Astrocyte of the hippocampus (primary cell): ENCODE measurements at places on chromosomes 11 and 22.

DNA sequence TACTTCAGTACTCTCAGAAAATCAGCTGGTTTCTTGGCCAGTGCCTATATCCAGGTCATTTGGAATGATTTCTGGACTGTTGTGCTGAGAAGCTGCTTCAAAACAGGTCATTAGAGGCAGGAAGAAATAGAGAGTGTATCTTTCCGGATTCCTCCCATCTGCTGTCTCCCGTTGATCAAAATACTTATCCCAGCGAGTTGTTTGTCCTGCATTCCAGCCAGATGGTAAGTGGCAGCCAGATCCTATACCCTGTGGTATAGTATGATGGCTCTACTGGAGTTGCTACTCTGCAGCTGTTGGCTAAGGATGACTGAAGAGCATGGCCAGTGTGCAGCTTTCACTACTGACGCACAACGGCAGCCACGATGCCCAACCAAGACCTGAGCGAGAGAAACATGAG is 560.9 kb upstream of the ANO5 start:
- DNase-seq, result no peak

- DNase-seq, result no peak
Observed at GRCh38 chr22:44246615-44247326, 66.0 kb downstream of the SHISAL1 start.

DNA sequence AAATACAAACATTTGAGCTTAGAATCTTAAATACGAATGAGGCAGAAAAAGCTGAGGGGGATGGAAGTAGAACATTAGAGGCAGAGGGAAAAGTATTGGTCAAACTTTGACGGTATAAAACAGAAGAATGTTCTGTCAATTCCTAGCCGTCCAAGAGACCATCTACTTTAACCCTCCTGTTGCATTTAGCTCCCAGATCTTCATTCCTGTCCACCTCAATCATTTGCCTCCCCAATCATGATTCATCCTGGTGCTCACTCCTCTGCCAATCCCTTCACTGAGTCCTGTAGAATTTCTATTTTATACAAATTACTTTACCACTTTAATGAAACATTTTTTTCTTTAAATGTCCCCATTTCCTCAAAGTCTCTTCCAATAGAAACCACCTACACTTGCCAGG is 28.2 kb downstream of the C2CD3 start:
- peak; percentile 61 for DNase-seq

DNA sequence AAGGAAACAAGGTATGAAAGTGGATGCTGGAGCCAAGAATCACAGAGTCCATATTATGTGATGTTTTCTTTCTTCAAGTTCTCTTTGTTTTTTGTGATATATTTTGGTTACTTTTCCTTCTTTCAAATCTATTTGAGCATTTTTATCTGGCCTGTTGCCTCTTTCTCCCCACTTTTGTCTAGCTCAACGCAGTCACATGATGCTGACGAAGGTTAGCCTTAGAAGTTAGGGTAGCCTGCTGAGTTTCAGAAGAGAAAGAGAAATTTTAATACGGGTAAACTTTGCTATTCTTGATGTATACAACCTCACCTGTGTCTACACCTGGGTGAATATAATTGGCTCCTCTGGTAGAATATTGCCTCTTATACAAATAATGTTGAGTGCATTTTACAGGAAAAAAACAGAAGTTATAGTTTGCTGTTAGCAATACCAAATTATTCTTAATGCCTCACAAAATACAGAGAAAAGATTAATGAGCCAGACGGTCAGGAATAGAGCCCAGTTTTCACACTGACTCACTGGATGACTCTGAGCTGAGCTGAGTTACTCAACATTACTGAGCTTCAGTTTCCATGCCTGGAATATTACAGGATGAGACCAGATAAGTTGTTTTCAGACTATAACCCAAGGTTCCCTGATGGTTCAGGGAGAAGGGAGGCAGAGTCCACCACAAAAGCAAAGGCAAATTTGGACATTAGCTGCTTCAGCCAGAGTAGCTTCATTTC is 161.6 kb upstream of the BDNF start:
- peak; percentile 81 for DNase-seq

DNA sequence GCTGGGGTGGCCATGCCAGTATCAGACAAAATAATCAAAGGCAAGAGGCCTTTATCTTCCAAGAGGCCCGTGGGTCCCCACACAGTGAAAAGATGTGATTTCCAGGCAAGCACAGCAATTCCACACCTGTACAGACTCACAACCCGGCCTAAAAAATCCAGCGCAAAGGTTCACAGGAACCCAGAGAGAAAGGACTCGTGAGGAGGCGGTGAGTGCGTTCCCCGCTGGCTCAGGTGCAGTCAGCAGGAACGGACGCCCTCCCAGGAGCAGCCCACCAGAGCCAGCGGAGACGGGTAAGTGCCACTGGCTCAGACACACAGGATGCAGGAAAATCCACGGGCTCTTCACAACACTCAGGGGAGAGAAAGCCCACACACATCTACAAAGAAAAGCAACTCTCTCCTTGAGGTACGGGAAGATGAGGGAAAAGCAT is 4.4 kb downstream of the TOLLIP start:
- no peak for DNase-seq

- DNase-seq, result no peak
Observed at GRCh38 chr22:31238057-31238456, 26.0 kb downstream of the LIMK2 start.

- DNase-seq, result peak; percentile 51
Observed at GRCh38 chr22:39543095-39543494, 10.5 kb upstream of the RPS19BP1 start.

DNA sequence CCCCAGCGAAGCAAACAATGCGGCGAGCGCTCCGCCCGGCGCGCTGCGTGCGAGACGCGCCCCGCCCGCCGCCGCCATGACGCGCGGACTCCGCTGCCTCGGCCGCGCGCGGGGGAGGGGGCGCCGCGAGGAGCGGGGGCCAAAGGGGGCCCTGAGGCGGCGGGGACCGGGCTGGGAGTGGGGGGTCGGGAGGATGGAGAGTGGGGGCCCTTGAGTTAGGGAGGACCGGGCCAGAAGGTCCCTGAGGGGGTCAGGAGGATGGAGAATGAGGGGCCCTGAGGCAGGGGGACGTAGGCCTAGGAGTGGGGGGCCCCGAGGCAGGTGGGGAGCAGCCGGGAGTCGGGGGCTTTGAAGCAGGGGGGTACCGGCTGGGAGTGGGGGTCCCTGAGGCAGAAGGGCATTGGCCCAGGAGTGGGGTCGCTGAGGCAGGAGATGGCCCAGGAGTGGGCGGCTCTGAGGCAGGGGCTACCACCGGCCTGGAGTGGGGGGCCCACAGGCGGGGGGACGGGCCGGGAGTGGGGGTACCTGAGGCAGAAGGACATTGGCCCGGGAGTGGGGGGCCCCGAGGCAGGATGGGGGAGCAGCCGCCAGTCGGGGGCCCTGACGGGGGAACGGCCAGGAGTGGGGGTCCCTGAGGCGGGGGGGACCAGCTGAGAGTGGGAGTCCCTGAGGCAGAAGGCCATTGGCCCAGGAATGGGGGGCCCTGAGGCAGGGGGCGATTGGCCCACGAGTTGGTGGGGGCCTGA is at the start of gene BRD1:
Gene BRD1 (minus strand): TSS at position 21 of the 746 bp plus-strand sequence. CDS start 3,556 bp downstream, outside the sequence.
- DNase-seq, result peak; percentile 87
